GM03348 (cell line): ENCODE measurements at places on chromosomes 5 and 9.

GRCh38 chr5:56290378-56291078 is 57.4 kb upstream of the ANKRD55 start:
- no peak for DNase-seq

GRCh38 chr9:93354451-93354850 is 97.0 kb upstream of the FAM120A start:
- no peak for DNase-seq

GRCh38 chr9:101458963-101459631 is 23.5 kb upstream of the ALDOB start:
- DNase-seq: peak; percentile 78

DNA sequence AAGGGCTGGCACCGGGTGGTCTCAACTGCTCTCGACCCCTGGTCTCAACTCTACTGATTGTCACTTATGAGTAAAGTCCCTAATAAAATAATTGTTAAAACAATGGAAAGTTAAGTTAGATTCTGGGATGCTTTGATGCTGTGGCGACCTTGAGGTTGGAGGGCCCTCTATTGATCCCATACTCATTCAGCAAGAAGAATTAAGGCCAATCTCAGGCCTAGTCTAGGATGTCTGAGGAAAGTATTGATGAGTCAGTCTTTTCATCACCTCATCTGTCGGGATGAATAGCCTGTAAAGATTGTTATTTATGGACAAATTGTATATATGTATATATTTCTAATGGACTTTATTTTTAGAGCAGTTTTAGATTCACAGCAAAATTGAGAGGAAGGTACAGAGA is 50.8 kb downstream of the WDR36 start:
- no peak for DNase-seq

GRCh38 chr5:167488371-167488770 is 803.1 kb upstream of the WWC1 start:
- DNase-seq: no peak

- no peak for DNase-seq
These were observed 533 bp downstream of the SREK1IP1 start for GRCh38 chr5:64767959-64768357.

- DNase-seq: no peak
These were observed 18.7 kb downstream of the DAPK1 start for GRCh38 chr9:87516222-87516925.

GRCh38 chr5:173895401-173896165 is 7.4 kb downstream of the CPEB4 start:
- no peak for DNase-seq

DNA sequence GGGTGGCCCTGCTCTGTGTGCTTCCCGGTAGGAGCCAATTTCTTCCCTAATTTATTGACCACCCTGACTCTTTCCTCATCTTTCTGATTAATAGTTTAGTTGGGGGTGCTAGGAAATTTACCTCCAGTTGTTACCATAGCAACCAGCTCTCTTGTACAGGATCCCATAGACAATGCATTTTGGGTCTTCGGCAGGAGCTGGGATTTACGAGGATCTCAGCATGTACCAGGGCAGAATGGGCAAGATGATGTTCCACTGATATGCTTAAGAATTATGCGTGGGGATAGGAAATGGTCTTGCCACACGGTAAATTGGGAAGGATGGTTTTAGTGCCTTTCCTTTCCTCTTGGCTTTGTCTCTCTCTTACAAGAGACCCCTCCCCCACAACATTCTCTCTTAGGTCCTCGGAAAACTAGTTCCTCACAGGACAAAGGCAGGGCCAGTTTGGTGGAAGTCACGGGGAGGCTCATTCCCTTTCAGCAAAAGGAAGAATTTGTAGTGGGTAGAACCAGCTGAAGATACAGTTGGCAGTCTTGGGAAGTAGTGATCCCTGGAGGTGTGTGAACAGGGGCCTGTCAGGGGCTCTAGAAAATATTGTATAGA is 133.4 kb upstream of the SHB start:
- DNase-seq: no peak

DNA sequence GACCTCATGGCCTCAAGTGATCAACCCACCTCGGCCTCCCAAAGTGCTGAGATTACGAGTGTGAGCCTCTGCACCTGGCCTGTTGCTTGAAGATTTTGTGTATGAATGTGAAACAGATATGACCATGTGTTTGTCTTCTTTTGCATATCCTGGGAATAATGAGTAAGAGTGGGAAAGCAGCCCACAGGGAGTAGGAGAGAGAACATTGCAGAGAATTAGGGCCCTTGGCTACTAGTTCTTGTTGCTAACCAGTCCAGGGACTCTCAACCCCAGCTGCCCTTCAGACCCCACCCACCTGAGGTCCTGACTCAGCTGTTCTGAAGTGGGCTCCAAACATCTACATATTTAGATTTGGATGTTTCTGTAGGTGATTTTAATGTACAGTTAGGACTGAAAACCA is 125.5 kb downstream of the MTX3 start:
- DNase-seq: no peak

GRCh38 chr9:16320338-16320902 is 550.0 kb downstream of the BNC2 start:
- DNase-seq: no peak

DNA sequence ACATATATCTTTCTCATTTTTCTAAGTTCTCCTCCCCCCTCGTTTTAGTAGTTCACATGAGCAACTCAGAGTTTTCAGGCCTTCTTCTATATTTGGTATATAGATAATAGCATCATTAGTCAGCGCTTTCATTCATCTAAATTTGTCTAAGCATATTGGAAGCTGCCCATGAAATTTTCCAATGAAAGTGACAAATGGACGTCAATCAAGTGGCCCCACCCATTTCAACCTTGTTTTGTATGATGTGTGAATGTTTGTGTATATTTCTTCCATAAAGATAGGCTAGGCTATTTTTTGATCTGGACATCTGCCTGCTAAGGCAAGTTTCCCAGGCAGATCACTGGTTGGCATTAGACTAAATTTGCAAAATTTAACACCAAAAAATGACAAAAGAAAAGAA is 104.0 kb upstream of the SSBP2 start:
- DNase-seq: no peak

DNA sequence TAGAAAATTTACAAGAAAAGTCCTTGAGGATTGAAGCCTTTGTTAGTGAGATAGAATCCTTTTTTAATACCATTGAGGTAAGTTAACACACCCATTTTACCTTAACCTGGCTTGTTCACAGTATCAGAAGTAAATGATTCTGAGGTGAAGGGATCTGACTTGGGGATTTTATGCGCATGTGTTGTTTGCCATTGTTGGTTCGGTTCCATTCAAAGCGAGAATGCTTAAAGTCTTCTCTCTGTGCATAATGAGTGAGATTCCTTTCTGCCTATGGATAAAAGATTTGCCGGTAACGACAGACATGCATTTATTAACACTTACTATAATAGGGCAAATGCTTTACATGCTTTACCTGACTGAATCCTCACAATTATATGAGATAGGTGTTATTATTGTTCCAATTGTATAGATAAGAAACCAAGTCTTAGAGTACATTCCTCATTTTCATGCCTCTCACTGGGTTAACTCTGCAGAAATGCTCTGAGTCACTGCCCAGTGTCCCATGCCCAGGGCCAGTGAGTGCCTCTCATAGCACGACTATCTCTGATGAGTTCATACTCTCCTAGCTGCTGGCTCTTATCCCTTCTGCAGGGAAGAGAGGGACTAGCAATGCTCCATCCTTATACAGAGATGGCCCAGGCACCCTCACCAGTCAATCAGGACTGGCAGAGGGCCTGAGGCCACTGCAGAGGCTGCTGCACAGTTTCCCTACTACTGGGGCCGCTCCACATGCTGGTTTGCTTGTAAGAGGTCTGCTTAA is 54.4 kb downstream of the CMYA5 start:
- DNase-seq: peak; percentile 59

DNA sequence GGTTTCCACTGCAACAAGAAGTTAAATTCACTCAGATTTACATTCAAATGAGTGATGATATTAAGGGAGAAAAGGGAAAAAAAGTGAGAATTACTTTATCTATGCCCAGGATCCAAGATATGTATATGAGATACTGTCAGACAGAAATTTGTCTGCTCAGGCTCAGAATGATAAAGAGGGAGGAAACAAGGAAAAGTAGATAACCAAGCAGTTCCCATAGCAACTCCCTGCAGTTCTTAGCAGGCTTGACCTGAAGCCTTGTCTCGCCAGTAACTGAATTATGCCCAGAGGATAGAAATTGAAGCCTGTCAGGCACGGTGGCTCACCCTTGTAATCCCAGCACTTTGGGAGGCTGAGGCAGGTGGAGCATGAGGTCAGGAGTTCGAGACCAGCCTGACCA is 304.4 kb downstream of the TLE1 start:
- no peak for DNase-seq

- no peak for DNase-seq
These were observed 3.8 kb upstream of the DMRT3 start for GRCh38 chr9:972501-973294.

GRCh38 chr5:34854459-34855174 is 15.7 kb downstream of the TTC23L start:
- DNase-seq: no peak

GRCh38 chr5:156534906-156535485 is 208.0 kb downstream of the SGCD start:
- DNase-seq: peak; percentile 33

DNA sequence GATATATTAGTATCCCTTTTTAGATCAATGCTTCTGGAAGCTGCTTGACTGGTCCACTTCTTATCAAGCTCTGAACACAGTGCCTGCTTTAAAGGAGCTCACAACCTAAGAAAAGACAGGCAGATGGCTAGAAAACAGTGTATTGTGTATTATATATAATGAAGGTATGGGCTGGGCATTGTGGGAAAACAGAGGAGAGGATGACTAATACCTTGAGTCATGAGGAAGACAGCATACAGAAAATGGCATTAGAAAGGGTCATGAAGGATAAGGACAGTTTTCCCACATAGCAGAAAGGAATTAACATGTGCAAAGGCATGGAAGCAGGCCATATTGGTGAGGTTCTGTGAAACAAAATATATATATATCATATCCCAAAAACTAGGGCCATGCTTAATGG is 309.6 kb downstream of the MLLT3 start:
- DNase-seq: no peak

DNA sequence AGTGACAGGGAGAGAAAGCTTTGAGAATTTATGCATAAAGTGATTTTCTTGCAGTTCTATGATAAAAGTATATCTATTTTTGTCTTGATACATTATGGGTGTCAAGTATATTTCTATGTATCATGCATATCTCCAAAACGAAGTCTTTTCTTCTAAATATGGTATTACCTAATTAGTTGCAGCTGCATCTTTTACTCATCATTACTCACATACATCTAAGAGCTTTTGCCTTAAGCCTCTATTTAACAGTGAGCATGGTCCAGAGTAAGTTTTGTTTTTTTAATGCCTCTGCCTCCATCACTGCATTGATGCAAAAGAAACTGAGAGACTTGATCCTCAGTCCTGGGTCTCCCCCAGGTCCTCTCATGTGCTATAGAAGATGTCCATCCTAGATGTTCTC is 40.0 kb upstream of the SMC5 start:
- DNase-seq: peak; percentile 54

DNA sequence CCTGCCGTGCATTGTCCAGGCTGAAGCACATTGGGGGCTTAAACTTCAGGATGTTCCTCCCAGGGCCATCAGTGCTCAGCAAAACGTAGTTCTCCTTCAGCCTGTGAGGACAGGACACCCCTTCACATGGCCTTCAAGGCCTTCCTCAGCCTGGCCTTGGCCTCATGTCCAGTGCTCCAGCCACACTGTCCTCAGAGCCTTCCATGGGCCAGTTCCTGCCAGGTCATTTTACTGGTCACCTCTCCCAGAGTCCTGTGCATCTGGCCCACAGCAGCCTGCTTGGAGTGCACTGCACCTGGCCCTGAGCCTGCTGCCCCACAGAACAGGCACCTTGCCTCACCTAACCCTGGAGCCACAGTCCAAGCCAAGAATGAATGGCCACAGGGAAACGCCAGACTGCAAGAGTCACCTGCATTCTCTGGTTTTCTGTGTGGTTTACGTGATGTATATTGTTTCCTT is 8.7 kb downstream of the HNRNPAB start:
- DNase-seq: no peak

DNA sequence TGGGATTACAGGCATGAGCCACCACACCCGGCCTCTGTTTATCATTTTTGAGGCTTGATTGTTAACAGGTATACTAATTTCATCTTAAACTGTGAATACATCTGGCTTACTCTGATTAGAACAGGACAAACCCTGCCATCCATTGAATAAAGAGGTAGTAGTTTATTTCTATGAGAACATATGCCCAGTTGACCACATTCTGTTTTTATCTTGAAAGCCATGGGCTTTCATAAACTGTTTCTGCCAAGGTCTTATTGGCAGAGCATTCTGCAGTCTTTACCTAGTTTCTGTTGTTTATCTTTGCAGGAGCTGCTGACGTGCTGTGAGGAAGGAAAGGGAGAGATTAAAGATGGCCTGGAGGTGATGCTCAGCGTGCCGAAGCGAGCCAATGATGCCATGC is 184.9 kb upstream of the OTULINL start:
- DNase-seq: no peak

DNA sequence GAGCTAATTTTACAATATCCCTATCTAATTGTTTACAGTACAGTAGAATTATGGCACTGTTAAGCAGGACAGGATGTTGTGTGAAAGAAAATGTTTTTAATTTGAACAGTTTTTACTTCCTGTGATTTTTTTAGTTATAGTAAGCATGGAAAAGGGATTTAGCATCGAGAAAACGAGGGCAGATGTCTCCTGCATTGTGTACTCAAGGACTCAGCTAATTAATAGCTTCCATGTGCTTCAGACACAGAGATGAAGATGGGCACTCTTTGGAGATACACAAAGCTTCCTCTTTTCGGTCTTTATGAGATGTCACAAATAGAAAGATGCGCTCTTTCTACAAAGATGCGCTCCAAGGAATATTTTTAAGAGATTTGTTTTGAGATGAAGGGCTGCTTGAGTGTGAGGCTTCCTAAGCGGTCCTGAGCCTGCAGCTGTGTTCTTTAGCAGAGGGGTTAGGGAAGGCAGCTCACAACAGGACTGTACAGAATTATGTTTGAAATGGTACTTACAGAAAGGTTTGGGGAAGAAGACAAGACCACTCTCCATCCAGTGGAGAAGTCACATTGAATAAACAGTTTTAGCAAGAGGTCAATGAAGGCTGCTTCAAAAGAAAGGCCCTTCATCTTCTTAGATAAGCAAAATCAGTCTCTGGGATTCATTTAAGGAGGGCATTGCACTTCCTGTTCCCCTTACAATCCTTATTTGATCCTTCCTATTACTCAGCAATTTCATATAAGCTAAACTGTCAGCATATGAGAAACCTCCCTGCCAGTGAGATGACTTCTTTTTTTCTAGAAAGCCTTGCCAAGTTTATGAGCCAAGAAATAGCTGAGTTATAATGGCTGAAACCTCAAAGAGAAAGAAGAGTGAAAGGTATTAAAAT is 311.5 kb downstream of the EFNA5 start:
- DNase-seq: no peak

- DNase-seq: peak; percentile 80
These were observed 5.3 kb downstream of the SLC36A3 start for GRCh38 chr5:151298063-151298855.

- DNase-seq: no peak
These were observed 488.0 kb downstream of the MAN2A1 start for GRCh38 chr5:110177729-110178128.

- no peak for DNase-seq
These were observed 142.4 kb downstream of the PCSK5 start for GRCh38 chr9:76032797-76033373.
